ENCODE measurements at places on chromosomes 1 and 21.

DNA sequence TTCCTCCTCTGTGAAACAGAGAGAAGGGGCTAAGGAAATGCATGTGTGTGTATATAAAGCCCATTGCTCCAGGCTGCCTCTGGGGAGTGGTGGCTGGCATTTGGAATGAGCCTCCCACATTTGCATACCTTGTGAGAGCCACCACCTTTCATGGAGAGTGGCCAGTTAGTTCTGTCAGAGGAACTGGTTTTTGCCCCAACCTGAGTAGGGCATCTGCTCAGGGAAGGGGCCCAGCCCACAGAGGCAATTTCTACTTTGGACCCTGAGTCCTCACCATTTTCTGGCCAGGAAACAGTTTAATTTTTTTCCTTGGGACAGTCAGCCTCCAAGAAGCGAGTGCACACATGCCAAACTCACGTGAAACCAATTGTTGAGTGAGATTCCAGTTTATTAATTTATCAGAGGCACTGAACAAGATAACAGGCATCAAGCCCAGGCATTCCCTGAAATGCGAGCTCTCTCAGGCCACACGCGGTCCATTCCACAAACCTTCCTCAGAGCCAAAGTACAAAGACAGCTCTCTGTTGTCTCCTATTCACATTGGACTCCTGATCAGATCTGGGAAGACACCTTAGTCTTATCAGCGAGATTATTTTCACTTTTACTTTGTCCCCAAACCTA is 1.0 kb upstream of the SLC6A9 start:
- no peak for DNase-seq

- no peak for DNase-seq
Observed at GRCh38 chr1:56070601-56071000, 508.8 kb downstream of the PLPP3 start.

DNA sequence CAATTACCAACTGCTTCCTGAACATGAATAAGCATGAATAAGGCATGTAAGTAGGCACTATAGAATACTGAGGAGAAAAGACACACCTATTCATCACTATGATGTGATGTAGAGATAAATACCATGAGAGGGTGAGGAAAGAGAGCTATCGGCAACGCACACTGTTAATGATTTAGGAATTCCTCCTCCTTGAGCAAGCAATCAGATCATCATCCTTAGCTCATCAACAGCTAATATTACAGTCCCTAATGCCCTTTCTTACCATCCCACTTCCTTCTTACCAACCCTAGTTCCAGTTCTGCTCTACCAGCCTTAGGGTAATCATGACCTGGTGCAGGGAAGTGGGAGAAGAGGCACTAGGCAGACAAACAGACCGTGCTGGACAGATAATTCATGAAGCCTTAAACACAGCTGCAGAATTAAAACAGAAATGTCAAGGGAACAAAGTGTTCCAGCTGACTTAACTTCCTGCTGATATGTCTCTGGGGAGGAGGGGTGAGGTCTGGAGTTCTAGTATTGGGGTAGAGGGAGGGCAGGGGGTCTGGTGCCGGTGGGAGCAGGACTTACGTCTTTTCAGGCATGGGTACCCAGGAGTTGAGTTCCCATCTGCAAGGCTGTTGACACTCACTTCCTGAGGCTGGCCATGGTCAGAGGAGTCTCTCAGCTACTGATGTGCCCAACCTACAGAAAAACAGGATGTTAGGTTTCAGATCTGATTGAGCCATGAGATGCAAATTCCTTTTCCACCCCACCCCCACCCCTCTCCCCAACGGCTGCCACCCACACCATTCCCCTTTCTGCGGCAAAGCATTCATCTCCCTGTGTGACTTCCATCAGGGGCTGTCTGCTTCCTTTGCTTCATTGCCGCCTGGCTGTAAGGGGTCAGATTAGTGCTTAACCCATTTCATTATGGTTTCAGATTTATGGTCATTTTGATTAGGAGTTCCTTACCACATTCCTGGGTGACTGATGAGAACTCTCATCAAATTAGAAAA is 12.6 kb upstream of the RCSD1 start:
- peak; percentile 44 for DNase-seq

DNA sequence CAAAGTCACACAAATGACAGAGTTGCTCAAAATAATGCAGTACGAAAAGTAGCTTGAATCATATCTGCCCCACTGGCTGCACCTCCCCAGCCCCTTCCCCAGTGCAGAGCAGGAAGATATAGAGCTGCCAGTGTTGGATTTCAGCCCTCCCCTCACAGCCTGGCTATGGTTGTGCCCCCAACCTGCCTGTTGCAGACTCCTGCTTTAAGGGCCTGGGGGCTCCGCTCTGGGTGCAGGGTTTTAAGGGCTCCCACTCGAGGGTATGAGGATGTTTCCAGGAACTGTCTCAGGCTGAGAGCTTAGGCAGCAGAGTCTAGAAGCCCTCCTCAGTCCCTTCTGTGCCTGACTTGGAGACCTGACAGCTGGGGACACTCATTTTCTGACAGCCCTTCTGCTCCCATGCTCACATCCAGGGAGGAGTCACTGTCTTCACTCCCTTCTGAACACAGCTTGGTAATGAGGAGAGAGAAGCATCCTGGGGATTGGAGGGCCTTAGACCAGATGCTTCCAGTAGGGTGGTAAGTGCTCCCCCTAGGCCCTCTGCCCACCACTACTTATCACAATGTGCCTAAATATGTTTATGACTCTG is 4.6 kb downstream of the S100A9 start:
- no peak for DNase-seq

- DNase-seq, result no peak
Observed at GRCh38 chr1:41314376-41315145, 46.7 kb upstream of the FOXO6 start.

GRCh38 chr1:18170444-18170843 is 62.8 kb downstream of the IGSF21 start:
- DNase-seq, result no peak

GRCh38 chr1:20190256-20191160 is 4.2 kb upstream of the PLA2G2C start:
- no peak for DNase-seq

DNA sequence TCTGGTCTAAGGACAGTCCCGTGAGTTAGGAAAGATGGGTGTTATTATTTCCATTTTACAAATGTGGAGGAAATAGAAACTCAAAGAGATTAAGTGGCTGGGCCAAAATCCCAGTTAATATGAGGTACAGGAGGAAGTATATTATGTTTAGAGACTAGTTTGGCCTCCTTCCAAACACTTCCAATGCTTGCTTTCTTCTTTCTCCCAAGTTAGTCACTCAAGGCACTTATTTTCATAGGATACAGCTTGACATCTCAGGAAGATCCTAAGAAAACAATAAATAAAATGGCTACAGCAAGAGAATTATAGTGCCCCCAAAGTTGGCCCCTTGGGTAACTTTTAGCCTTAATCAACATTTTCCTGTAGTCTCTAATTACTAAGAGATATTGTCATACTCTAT is 47.5 kb upstream of the IPO9 start:
- no peak for DNase-seq

DNA sequence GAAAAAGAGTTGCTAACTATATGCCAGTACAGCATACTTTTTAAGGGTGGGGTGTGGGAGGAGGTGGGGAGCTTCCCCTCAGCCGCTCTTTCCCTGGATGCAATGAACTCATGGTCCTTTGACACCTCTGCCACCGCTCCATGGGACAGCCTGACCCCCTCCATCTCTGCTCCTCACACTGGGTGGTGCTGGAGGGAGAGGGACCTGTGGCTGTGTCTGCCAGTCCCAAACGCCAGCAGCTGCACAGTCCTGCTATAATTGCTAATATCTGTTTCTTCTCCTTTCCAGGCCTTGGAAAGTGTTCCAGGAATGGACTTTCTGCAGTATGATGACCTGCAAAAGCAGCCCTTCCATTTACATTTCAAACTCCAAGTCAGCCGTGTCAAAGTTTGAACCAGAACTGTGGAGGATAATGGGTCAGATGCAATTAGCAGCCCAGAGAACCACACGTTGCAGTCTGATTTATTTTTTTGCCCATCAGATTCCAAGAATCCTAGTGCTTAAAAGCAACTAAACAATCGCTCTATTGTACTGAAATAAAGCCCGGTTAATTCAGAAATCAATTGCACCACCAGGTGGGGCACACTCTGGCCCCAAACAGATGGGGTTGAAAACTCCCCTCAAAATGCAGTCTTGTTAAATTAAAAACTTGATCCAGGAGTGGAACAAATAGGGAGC is 160.7 kb upstream of the LMO4 start:
- DNase-seq, result no peak

DNA sequence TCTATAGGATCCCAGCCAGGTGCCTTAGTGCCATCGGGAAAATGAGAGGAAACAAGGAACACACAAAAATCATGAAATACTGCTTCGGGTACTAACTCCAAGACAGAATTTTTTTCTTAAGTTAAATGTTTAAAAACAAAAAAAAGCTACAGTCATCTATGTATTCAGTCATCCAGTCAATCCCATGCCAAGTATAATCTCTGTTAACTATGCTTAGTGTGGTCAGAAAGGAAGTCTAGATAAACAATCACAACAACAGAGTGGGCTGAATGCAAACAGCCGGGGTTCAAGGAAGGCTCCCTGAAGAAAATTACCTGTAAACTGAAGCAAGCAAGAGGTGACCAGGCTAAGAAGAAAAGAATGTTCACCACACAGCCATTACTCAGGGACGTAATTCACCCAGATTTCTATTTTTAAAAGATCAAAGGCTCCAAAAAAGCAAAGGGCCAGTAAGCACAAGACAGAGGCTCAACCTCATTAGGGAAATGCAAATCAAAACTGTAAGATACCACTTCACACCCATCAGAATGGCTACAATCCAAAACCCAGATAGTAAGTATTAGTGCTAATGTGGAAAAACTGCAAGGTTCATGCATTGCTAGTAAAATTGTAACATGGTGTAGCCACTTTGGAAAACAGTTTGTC is 53.0 kb downstream of the RERE start:
- DNase-seq, result no peak

GRCh38 chr1:84254703-84255238 is 46.7 kb upstream of the SAMD13 start:
- no peak for DNase-seq

GRCh38 chr1:203059485-203059884 is 26.3 kb downstream of the MYOG start:
- no peak for DNase-seq

DNA sequence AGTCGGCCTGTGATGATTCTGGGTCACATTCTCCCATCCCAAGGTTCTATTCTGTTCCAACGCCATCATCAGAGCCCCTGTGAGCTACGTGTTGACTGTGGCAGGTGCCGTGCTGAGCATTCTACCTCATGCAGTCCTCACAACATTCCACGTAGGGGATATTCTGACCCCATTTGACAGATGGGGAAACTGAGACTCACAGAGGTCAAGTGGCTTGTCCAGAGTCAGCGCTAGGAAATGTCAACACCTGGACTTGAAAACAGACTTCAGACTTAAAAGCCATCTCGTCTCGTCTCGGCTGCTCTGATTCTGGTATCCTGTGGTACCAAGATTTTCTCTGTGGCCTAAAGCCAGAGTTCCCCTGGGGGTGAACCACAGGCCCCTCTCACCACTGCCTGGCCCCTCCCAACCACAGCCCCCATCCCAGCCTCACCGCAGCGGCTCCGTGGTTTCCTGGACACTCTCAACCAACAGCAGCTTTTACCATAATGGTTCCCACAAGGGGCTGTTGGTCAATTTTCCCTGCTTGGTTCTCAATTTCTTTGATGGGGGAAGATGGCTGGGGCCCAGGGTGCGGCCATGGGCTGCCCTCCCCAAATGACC is 39.6 kb downstream of the SDC3 start:
- DNase-seq, result no peak

DNA sequence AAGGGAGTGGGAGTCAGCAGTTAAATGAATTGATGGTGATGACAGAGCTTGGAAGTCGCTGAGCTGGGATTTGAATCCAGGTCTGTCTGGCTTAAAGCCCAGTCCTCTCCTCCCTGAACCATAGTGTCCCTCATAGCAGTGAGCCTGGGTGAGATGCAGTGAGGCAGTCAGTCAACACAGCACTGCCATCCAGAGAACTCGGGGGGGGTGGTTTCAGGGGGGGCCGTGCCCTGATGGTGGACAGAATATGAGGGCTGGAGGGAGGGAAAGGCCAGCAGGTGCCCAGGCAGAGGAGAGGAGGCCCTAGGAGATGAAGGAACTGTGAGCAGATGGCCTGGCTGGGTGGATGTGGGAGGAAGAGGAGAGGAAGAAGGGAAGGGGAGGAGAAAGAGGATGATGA is 405.6 kb downstream of the PTPRU start:
- no peak for DNase-seq

GRCh38 chr1:54604572-54605370 is 18.6 kb downstream of the FAM151A start:
- no peak for DNase-seq

All from hematopoietic multipotent progenitor cell treated with erythropoietin and hydrocortisone succinate and interleukin-3 and kit ligand, for 8 days (in vitro differentiated cells).